Stimulated activated CD4-positive, alpha-beta T cell treated with anti-CD3 and anti-CD28 coated beads, Interleukin-2, amount 100 ng/mL, for 4 hours (primary cell): ENCODE measurements at places on chromosomes 4 and X.

GRCh38 chr4:47929682-47930201, 15.4 kb upstream of the NFXL1 start:
- DNase-seq = no peak

GRCh38 chr4:153542131-153542530, 76.0 kb downstream of the TMEM131L start:
- no peak for DNase-seq

DNA sequence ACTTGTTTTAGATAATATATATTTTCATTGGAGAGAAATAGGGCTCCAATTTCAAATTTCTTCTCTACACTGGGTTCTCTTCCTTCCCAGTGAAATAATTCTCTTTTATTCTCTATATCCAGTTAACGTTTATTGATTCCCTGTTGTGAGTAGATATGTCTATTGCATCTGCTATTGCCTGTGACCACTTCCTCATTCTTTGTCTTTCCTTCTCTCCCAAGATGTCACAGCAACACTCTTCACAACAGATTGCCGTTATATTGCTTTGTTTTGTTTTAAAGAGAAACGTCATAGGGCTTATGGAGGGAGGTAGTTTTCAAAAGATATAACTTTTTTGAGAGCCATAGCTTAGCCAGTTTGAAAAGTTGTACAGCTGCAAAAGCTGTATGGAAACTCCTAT, 343.8 kb downstream of the ARHGAP24 start:
- no peak for DNase-seq

GRCh38 chrX:11470250-11470974, 177.2 kb downstream of the AMELX start:
- no peak for DNase-seq

DNA sequence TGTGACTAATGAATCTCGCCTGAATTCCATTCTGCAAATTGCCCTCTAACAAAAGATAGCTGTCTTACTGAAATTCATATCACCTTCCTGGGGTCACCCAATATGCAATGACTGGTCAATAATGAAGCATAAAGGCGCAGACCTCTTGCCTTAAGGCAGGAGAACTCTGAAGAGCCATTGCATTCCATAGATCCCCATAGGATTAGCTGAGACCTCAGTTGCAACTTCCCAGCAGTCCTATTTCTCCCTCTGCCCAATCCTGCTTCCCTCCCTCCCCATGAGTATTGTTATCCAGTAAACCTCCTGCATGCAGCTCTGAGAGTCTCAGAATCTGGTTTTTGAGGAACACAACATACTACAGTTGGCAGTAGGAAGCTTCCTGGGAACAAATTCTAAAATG, 396.5 kb downstream of the DCAF12L2 start:
- no peak for DNase-seq

GRCh38 chr4:71941001-71941400, 90.8 kb upstream of the NPFFR2 start:
- no peak for DNase-seq

GRCh38 chr4:15568821-15569220, 86.3 kb downstream of the FBXL5 start:
- no peak for DNase-seq

DNA sequence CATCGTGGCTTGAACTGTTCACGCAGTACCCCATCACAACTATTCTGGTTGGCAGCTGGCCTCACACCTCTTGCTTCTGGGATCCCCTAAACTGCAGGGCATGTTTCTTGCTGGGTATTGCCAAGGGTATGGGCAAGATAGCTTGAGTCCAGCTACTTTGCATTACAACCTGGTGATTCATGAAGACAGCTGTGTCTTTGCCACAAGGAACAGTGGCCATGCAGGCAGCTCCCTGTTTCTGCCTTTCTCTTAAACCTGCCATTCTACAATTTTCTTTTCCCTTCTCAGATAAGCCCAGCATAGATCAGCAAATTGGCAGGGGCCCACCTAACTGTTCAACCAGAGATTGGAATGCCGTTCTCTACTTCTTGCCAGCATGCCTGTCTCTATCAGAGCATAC, 42.8 kb downstream of the TENM3 start:
- DNase-seq = no peak

DNA sequence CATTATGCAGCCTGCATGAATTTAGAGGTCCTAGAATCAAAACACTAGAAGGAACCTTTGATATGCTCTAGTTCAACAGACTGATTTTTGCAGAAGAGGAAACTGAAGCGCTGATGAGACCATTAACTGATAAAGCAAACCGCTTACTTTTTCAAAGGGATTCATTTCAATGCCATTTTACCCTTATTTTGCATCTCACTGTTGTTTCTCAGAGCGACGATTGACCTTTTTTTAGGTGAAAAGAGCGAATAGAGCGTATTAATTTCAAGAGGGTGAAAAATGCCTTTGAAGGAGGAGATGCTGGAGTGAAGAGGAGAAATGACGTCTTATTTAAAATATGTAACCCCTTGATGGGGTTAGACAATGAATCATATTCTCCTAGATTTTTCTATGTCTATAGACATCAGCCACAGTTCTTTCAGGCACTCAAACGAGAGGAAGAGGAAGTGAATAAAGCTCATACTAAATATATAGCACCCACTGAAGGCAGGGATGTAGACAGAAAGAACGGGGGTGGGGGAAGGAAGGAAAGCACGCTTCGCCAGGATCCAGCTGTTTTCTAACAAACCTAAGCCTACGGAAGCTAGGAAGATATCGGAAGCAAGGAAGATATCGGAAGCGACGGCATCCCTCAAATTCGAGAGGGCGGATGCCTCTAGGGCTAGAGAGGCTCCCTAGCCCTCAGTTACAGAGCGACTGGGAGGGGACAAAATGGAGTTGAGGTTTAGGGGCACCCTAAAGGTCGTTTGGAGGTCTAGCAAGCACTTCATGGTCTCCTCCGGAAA, 848 bp downstream of the ACSL4 start:
- DNase-seq = no peak

DNA sequence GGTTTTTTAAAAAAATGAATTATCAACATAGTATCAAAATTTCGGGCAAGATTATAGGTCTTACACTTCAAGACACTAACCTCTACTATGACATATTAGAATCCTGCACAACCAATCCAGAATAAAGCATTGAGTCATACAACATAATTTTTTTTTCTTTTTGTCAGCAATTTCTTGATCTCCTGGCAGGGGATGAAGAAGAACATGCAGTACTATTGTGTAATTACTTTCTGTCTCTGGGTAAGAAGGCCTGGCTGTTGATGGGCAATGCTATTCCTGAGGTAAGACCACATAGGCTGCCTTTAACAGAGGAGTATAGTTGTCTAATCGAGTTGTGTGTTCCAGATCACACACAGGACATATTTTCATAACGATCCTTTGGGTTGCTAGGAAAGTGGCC, 67.5 kb downstream of the FBXL5 start:
- DNase-seq = no peak

- no peak for DNase-seq
Observed at GRCh38 chrX:129449148-129449547, 74.1 kb downstream of the SMARCA1 start.

GRCh38 chr4:176066757-176067156, 1.1 kb downstream of the WDR17 start:
- DNase-seq = no peak

GRCh38 chr4:15295421-15296162, 132.2 kb upstream of the C1QTNF7 start:
- DNase-seq = no peak

- no peak for DNase-seq
Observed at GRCh38 chrX:150502979-150503897, 65.2 kb upstream of the MTM1 start.

GRCh38 chrX:15739886-15740285, 1.8 kb downstream of the CA5B start:
- DNase-seq = no peak

DNA sequence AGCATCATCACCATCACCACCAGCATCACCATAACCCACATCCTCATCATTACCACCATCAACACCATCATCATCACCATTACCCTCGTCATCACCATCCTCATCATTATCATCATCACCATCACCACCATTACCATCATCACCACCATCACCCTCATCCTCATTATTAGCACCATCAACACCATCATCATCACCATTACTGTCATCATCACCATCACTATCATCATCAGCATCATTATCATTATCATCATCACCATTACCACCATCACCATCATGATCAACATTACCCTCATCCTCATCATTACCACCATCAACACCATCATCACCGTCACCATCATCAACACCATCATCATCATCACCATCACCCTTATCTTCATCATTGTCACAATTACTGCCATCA, 51.7 kb downstream of the HTRA3 start:
- DNase-seq = no peak

- no peak for DNase-seq
Observed at GRCh38 chrX:119105826-119106225, 21.8 kb downstream of the KIAA1210 start.

GRCh38 chrX:137290011-137290410, 256.2 kb upstream of the GPR101 start:
- DNase-seq = no peak

- DNase-seq = peak; percentile 11
Observed at GRCh38 chr4:184416913-184417734, 57.2 kb downstream of the IRF2 start.

DNA sequence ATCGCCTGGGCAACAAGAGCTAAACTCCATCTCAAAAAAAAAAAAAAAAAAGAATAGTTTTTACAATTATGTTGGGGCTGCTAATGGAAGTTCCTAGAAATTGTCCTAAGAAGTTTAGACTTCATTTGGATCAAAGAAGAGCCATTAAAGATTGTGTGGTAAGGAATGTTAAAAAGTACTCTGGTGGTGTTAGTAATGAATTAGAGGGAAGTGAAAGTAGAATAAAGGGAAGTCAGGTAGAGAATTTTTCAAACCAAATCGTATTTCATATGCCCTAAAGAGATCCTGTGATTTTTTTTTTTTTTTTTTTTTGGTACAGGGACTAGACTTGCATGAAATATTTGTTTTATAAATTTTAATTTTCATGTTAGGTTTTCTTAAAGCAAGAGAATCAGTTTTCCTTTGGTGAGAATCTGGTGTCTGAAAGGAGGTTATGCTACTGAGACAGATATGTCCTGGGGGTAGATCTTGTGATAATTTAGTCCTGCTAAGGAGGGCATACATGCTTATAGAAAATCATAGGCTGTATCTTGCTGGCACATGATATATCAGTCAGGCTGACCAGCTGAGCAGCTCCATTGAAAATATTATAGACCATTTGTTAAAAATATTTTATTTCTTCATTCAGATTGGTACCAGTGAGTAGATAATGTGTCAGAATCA, 10.7 kb downstream of the SEC24B start:
- DNase-seq = no peak

DNA sequence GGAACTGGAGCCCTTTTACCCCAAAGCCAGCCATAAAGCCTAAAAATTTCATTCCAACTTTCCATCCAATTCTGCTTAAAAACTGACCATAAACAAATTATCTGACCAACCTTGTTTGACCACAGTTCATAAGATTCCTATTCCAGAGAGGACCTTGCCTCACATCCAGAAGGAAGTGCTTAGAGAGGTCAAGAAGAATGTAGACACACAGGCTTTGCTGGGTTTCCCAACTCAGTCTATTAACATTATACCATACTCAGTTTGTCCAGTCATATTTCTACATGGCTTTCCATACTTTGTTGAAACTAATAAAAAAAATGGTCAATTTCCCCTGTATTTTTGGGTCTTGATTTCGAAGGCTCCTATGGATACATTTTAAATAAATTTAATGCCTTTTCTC, 1522.5 kb downstream of the ARAP2 start:
- no peak for DNase-seq

DNA sequence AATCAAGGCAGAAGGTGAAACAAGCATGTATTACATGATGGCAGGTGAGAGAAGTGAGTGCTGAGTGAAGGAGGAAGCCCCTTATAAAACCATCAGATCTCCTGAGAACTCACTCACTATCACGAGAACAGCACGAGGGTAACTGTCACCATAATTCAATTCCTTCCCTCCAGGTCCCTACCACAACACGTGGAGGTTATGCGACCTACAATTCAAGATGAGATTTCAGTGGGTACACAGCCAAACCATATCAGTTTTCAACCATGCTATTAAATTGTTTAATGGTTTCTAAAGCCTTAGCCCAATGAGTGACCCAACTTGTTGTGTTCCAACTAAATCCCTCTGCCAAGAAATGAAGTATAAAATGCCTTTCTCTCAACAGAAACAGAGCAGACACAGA, 519.8 kb downstream of the GBA3 start:
- DNase-seq = no peak

DNA sequence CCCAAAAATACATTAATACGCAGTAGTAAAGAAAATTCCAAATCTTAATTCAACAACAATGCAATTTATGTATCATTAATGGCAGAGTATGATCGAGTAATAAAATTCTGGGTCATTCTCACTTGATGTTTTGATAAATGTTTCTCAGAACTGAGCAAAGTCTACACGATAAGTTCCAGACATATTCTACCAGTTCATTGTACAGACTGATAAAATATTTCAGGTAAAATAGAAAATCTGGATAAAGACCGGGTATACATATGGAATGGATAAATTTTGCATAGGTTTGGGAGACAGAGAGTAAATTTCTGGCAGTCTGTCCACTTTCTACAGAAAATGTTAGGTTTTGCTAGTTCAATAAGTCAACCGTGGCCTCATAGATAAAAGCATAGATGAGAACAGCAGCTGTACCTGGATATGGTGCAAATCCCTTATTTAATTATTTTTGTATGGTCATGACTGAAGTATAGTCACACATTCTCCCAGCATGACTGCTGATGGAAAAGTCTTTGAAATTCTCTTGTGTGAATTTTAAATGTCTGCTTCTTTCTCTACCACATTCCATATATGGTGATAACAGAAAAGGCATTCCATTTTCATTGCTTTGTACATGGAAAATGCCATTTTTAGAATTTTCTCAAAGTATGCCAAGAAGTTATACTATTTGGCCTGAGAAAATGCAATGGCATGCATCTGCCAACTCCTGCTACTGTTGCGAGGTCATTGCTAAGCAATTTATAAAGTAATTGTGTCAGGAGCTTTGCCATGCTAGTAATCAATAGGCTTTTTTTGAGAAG, 301.9 kb upstream of the ARSJ start:
- no peak for DNase-seq

GRCh38 chr4:160184884-160185283, 1082.0 kb downstream of the RAPGEF2 start:
- DNase-seq = no peak

DNA sequence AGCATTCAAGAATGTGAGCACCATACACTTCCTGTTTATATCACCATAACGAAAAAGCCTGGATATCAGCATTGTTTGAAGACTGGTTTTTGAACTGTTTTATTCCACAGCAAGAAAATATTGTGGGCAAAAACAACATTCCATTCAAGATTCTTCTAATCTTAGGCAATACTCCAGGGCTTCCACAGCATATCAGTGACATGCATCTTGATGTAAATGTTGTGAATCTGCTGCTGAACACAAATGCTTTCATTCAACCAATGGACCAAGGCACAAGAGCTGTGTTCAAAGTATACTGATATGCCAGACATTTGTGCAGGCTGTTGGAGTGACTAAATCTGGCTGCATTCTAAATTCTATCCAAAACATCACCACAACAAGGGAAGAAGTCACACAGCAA, 260.1 kb upstream of the ETNPPL start:
- DNase-seq = no peak

- DNase-seq = no peak
Observed at GRCh38 chr4:128916832-128917231, 107.3 kb downstream of the JADE1 start.
